ENCODE measurements at places on chromosomes 16 and 17. TPM values are rescaled to one million over a fixed set of nuclear protein-coding genes. Genes with fewer than 3 reads are reported as not detected.
A peak's percentile ranks its signal among the peaks of the same experiment; 100 is the strongest.

GRCh38 chr17:56866496-56866895 lies 32.5 kb downstream of the DGKE start:
- DNase-seq: no peak

- peak; percentile 62 for DNase-seq
Measured at GRCh38 chr17:10226930-10227695, 28.7 kb upstream of the GAS7 start.

GRCh38 chr17:4939546-4939795 lies 375 bp downstream of the SLC25A11 start:
- DNase-seq: no peak

Gene ODAD4
- total RNA-seq: 0.19 TPM

Gene DRC3
- 1.6 TPM for total RNA-seq

GRCh38 chr17:1643293-1643998 lies 2.1 kb downstream of the SCARF1 start:
- no peak for DNase-seq

DNA sequence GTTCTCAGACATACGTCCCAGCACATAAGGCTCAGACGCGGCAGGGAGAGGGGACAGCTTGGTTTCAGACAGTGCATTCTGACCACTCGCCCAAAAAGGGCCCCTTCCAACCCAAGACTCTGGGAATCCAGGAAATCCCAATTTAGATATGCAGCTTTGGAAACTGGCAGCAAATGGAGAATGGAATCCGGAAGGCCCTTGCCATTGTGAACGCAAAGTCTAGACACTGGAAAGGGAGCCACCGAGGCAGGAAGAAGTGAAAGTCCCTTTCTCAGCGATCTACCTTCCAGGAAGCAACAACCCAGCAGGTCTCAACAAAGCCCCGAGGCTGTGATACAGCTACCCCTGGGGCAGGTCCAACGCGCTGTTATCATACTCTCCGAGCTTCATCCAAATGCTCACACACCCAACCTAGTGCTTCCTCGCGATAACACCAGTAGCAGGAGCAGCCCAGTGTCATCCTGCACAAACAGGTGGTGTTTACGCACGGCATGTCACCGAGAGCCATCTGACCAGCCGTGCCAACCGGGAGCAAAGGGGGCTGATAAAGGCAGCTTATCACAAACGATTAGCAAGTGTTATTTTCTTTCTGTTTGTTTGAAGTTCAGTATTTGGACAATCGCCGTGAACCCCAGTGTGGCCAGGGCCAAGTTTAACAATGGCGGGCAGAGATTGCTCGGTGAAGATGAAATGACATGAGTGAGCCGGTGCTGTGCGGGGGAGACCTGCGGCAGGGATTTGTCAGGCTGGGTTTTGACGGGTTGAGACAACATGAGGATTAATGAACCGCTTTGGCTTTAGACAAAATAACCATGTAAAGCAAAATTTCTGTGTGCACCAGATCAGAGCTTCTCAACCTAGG lies 240.6 kb downstream of the FOXL1 start:
- DNase-seq: no peak

DNA sequence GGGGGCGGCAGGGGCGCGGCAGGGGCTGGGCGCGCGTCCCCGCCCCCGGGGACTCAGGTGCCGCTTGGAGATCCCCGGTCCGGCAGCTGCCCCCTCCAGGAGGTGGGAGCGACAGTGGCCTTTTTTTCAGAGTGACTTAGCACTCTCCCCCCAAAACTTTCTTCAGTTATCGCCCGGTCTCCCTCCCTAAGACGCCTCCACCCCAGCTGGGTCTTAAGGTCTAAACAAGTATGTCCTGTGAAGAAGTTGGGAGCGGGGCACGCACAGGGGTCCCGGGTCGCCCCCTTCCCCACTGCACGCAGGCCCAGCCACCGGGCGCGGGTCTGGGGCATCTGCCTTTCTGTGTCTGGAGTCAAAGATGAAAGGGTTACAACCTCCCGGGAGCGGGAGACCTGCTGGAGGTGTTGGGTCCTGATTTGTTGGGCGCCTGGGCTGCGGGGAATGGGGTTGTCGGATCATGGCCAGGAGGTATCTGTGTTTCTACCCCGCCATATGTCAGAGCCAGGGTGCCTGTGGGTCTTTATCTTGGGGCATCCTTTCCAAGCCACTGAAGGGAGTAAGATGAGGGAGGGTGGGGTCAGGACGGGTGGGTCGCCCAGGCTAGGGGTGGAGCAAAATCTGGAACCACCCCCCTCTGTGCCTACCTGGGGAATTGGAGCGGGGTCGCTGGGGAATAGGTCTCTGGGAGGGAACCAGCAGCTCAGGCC lies 757 bp downstream of the FMNL1 start:
- no peak for DNase-seq

- DNase-seq: no peak
Measured at GRCh38 chr17:17739388-17740066, 58.3 kb downstream of the RAI1 start.

DNA sequence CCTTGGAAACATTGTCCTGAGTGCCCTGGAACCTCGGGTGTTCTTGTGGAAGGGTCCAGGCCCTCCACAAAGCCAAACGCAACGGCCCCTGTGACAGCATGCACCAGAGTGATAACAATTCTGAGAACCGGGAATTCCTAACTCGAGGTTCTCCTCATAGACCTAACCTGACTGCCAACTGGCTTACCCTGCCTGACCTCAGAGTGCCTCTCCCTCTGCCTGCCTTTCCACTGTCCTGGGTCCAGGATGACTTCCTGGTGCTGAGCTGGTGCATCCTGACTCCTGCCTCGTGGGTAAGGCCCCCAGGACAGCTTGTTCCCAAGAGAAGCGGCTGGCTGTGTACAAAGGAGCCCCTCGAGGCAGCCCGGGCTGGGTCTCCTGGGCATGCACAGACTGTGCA lies 51.8 kb downstream of the SRL start:
- no peak for DNase-seq

Gene SLC12A4
- total RNA-seq: 92.2 TPM

Gene CD300A
- total RNA-seq: 4.8 TPM

- no peak for DNase-seq
Measured at GRCh38 chr17:45119964-45120363, 12.4 kb downstream of the PLCD3 start.

DNA sequence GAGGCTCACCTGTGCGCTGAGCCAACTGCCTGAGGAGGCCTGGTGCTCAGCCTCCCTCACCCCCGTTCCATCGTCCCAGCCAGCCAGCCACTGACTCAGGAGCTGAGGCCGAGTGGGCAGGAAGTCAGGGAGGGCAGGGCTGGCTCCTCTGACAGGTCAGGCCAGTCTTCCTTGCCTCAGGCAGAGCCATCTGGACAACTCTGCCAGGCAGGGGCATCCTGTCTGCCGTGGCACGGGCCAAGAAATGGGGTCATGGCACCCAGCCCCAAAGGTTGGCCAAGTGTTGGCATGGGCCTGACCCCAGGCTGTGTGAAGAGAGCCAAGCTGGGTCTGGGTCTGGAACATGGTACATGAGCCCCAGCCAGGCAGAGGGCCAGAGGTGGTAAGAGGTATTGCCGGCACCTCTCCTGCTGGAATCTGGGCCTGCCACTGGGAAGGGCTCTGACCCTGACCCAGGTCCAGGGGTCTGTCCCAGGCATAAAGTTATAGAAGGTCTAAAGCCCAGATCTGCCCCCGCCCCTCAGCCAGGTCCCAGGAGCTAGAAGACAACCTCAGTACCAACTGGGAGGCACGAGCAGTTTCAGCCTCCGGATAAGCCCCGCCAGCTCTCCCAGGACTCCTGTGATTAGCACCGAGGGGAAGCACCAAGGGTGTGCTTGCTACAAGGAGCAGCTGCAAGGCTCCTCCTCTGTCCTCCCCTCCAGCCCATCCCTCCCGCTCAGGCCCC lies 2.5 kb upstream of the VASN start:
- no peak for DNase-seq

GRCh38 chr16:4360538-4361021 lies 9.5 kb upstream of the PAM16 start:
- DNase-seq: no peak

All from omental fat pad (tissue), 4 donors.